Activated CD4-positive, alpha-beta T cell treated with anti-CD3 and anti-CD28 coated beads for 4 hours (primary cell): ENCODE measurements at places on chromosomes 7 and 10.
A peak's percentile ranks its signal among the peaks of the same experiment; 100 is the strongest.

DNA sequence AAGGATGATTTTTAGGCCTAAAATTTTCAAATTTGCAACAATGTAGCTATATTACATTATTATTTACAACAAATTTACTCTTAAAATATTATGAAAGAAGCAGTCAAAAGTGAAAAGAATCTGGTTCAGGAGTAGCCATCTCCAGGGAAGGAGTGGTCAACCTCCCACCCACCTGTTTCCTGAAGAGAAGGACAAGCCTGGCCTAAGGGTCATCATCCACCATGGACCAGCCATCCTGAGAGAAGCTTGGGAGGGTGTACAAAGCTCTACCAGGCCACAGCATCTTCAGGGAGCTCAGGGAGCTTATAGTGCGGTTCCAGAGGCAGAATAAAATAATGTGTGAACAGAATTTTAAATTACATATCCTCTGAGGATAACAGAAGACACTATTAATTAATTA is 38.1 kb downstream of the COL1A2 start:
- no peak for DNase-seq

DNA sequence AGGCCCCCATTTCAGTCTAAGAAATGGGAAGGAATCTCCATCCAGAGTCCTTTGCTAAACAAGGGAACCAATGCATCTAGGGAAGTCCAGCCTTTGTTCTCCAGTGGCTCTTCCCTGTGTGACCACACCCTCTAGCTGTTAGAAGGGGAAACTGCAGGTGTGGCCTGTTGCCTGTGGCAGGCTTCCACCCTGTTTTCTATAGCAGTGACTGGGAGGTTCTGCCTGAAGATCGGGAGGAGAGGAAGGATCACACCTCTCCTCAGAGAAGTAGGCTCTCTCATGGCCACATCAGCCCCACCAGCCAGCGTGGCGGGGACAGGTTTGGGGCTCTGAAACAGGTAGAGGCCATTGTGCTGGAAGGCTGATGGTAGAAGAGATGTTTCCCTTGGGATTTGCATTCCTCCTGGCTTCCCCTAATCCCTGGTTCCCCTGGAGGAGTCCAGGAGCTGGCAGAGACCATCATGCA is 47.7 kb upstream of the TRIM8 start:
- peak; percentile 14 for DNase-seq

DNA sequence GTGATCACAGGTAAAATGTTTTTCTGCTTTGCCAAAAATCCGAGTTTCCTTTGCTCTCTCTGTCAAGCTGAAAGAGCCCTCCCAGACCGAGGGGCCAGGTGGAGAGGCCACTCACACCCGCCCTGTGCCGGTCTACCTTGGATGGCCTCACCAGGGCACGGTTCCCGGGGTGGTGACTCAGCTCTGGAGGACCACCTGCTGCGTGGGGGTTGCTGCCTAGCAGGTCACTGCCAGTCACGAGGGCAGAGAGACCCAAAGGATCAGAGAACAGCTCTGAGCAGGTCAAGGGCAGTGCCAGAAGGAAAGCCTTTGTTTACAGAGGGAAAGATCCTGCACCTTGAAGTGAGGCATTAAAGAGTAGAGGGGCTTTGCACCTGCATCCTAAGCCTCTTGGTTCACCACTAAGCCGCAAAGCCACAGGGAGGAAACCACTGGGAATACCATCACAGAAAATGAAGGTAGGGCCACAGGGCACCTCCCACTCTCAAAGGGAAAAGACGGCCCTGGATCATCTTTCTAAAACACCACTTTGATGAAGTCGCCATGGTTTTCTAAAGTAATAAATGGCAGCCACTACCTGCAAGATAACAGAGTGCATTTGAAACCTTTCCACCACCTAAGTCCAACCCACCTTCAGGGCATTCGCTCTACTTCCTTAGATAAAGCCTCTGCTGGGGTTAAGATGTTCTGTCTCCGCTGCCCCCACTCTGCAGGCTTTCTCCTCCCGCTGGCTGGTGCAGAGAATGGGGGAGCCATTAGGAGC is 160.3 kb upstream of the KLF14 start:
- DNase-seq = no peak

DNA sequence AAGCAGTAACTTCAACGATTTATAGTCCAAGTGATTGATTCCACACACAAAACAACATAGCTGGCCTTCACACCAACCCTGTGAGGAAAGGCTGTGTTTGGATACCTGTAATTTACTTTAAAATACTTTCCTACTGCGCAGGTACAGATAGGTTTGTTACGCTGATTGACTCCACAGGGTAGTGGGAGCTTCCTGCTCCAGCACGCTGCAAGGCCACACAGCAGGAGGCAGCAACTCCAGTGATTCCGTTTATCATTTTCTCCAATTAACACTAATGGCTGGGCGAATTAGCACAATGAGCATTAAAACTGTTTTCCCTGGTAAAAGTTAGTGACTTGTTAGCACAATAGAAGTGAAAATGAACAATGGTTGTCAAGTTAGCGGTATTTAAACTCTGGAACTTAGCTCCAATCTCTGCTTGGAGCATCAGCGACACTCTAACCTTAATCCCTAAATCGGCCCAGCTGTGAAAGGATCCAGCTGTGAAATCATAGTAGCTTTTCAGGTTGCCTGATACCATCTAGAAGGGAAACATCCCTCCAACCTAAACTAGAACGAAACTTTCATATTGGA is 959 bp downstream of the DCLRE1C start:
- DNase-seq = no peak

DNA sequence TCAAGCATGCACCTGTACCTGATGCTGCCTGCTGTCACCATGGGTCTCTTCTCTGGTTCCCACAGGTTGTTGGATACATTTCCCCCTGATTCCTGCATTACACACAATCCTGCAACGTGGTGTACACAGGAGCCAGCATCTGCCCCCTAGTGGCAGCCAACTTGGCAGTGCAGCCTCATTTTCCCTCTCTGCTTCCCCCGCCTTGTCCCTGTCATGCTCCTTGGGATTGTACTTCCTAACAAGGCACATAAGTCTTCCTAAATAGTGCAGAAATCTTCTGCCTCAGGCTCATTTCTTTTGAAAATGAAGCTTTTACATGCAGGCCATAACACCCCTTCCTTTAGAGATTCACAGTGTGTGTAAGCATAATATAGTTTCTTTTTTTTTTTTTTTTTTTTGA is 387.5 kb downstream of the CCSER2 start:
- DNase-seq = no peak

DNA sequence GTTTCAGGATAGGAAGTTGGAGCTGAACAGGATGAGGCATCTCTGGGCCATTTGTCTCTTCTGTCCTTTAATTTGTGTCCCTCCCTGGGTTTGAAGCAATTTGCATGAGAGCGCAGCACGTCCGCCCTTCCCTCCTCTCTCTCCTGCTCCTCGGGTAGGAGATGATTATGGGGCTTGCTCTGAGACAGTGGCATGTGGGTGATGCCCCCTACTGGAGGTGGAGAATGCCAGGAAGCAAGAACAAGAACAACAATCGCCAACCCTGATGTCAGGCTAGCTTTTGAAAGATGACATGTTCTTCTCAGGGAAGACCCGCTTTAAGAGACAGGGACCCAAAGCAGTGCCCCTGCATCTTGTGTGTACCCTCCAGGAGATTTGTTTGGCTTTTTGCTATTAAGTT is 63.9 kb upstream of the LOXL4 start:
- no peak for DNase-seq

- DNase-seq = no peak
These were observed 27.8 kb downstream of the DCLRE1C start for GRCh38 chr10:14926061-14926470.

- no peak for DNase-seq
These were observed 274.9 kb downstream of the SDK1 start for GRCh38 chr7:3575753-3576531.

DNA sequence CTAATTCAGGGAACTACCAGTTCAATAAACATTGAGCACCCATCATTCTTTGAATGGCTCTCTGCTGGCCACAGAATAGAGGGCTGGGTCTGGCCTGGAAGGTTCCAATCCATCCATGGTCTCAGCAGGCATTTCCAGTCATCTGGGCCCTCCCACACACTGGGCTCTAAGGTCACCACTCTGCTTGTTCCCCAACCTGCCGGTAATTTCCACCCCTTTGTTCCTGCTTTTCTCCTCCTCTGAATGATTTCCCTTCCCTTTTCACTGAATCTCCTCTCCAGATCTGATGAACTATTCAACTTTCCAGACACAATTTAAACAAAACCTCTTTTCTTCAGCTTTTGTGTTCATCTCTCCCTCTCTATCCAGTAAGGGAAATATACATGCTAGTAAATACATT is 2.6 kb downstream of the BZW2 start:
- DNase-seq = no peak

DNA sequence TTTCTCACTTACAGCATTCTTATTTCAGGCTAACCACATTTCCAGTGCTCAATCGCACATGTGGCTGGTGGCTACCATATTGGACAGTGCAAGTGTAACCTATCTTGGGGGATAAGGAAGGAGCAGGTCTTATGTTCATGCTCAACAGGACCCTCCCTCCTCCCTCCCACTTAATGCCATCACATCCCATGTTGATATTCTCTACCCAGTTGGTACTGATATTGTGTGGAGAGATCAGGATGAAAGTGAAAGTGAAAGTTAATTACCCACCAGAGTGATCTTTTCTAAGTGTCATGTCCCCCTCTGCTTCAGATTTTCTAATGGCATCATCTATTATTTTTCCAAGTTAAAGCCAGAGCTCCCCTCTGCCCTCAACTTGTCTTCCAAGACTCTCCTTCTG is 91.6 kb downstream of the BMPER start:
- DNase-seq = no peak

DNA sequence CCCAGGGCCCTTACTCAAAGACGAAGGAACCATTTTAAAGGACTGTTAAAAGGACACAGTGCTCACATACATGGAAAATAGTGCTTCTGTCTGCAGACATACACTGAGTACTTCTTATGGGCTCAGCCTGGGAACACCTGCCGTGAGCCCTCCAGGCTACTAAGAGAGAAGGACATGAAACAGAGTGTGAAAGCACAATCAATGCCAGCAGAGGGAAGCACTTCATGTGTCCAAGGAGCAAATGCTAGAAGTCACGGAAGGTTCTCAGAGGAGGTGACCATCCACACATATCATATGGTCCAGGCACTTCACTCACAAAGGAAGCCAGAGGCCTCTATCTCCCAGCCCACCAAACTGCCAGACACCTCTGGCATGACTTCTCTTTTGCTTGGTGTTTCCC is 15.5 kb downstream of the ELMO1 start:
- no peak for DNase-seq

DNA sequence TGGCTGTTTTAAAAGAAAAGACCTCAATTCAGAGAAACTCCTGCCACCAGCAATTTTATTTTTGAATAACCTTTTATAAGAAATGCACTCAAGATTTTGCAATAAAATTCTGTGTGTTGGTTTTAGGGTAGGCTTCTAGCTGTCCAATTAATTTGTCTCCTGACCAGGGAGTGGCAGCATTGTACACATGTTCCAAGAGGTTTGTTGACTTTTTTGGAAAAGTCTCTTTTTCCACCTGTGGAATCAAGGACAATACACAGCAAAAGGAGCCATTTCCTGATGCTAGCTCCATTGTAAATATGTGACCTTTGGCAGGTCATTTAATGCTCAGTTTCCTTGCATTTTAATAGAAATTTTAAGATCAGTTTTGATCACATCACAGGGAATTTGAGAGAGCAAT is 1.8 kb downstream of the GIMAP5 start:
- DNase-seq = no peak

GRCh38 chr7:33806298-33807154 is 98.8 kb upstream of the BMPER start:
- DNase-seq = no peak

GRCh38 chr10:35572583-35572982 is 32.6 kb upstream of the GJD4 start:
- DNase-seq = no peak

- DNase-seq = no peak
These were observed 29.4 kb upstream of the CDH23 start for GRCh38 chr10:71367271-71367670.

DNA sequence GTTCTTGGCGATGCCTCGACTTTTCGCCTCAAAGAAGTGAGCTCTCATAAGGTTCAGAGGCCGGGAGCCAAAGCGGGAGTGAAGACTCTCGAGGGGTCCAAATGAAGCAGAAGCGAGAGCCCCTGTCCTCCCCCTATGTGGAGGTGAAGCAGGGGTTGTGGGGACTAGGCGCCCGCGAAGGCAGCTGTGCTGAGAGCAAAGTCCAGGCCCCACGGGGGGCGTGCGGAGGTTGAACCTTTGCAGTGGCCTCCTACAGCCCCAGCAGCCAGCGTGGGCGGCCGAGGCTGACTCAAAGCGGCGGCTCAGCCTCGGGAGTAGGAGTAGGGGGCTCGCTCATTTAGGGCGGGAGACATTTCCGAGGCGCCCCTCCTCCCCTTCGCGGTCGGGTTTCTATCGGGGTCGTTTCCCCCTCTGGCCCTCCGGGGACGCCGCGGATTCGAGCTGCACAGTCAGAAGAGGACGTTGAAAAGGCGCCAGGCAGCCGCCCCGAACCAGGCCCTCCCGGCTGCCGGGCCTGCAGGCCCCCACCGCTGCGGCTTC is 553 bp upstream of the ADD3 start:
- peak; percentile 67 for DNase-seq

DNA sequence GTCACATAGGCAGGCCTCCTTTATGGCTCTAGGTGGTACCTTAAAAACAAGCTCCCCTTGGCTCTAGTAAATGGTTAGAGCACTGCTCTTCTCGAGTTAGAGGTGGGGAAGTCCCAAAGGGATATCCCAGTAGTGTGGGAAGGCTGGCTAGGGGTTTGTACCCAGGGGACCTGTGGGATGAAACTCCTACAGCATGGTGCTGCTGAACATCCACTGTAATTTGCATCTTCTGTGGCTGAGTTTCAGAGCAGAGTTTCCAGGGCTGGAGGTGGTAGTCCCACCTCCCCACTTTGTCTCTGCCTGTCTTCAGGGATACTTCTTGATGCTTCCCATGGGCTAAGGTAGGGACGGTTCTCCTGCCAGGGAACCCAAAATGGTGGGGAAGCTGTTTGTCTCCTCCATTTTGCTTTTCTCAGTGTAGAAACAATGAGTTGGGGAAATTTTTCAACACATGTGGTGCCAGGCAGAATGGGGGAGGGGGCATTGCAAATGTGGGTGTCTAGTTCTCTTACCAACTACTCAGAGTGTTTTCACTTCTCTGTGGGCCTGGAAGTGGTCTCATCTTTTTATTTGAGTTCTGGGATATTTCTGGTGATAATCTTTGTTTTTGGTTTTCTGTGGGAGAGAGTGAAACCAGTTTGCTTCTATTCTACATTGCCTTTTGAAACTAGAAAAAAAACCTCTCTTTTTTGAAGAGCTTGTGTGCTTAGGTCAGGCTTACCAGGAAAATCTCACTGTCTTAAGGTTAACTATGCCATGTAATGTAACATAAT is 36.3 kb downstream of the SCART1 start:
- DNase-seq = no peak

DNA sequence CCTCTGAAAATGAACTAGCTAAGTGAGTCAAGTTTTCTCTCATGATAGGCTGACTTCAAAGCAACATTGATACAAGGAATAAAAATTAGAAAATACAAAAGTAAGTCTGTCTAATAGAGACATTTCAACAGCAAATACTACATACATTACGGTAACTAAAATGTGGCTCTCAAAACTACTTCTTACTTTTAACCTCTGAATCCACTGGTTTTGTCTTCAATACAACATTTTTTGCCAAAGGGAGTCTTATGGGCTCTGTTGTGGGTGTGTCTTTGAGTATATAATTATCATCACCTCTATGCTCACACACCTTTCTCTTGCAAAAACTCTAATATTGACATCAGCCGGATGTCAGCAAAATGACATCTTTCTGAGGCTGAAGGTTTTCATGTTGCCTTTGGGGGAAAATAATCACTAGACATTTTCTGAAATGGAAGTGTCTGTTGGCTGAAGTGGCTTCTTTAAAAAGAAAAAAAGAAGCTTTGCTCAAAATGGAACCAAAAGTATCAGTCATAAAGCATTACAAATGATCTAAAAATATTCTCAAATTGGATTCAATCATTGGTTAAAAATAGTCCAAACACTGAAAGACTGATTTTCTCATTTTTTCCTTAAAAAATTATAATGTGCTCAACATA is 41.8 kb upstream of the FAM133B start:
- no peak for DNase-seq
